Stimulated activated CD4-positive, alpha-beta T cell treated with anti-CD3 and anti-CD28 coated beads, TNF-alpha, amount 100 ng/mL, for 1 hour (primary cell): ENCODE measurements at places on chromosomes 13 and 19.

DNA sequence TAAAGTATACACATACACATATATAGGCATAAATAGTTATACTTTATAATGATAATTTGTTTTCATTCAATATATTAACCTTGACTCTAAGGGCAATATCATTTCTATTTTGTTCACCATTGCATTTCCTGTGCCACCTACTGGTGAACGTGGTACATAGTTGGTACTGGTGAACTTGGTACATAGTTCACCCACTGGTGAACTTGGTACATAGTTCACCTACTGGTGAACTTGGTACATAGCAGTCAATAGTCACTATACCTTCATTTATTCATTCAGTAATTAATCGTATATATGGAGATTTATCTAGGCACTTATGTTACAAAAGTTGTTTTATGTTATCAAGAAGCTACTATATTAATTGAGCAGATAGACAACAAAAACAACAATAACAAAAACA is 172.6 kb upstream of the ATXN8OS start:
- DNase-seq, result no peak

- DNase-seq, result peak; percentile 14
Measured at GRCh38 chr13:74575729-74576125, 441.5 kb upstream of the KLF12 start.

- DNase-seq, result no peak
Measured at GRCh38 chr19:16197188-16197621, 506 bp upstream of the AP1M1 start.

DNA sequence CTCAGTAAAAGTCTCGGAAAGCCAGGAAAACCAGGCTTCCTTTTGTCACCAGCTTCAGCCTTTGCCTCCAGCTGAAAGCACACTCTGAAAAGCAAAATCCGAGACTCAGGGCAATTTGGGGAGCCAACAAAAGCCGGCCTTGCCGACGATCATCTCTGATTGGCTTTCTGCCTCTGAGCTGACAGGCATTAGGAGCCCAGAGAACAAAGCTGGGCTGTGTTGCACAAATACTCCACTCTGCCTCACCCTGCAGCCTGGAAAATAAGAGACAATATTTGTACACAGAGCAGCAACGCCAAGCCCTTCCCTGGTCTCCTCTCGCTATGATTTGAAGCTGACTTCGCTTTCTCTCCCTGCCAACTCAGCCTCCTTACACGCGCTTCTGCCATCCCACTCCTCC is 46.9 kb downstream of the CACNA1A start:
- DNase-seq, result no peak

DNA sequence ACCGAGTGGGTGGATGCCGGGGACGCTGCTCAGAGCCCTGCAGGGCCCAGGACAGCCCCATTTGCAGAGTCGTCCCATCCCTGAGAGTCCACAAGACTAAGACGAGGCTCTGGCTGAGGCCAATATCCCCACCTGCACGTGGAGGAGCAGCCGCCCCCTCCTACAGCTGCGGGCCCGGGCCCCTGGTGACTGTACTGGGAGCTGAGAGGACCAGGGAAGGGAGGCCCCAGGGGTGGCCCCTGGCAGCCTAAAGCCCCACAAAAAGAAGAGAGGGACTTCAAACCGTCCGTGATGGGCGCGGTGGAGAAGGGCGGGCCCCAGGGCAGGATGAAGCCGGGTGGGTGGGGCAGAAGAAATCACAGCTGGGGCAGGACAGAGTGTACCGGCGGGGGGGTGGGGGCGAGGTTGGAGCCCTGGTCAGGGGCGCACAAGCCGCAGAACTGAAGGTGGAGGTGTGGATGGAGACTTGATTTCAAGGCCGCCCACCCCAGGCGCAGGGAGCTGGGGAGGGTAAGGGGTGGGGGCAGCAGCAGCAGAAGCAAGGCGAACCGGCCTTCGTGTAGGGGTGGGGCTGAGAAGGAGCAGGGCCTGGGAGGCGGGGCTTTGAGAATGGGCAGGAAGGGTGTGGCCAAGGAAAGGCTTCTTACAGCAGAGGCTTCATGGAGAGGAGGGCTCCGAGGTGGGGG is 12.9 kb downstream of the CFD start:
- DNase-seq, result peak; percentile 63

DNA sequence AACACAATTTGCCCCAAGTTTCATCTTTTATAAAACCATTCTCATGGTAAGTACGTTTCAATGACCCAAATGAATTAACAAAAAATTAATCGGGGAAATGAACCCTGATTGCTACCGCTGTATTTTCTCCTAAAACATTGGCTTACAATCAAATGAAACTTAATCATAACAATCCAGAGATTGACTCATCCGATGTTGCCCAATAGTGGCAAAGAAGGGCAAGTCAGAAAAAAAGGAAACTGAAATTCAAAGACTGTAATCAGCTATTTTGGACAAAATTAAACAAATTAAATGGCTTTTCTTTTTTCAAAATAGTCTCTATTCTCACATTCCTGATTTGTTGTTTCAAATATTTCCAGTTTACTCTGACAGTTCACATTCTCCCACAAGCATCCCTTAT is 3.9 kb upstream of the ACOD1 start:
- no peak for DNase-seq

DNA sequence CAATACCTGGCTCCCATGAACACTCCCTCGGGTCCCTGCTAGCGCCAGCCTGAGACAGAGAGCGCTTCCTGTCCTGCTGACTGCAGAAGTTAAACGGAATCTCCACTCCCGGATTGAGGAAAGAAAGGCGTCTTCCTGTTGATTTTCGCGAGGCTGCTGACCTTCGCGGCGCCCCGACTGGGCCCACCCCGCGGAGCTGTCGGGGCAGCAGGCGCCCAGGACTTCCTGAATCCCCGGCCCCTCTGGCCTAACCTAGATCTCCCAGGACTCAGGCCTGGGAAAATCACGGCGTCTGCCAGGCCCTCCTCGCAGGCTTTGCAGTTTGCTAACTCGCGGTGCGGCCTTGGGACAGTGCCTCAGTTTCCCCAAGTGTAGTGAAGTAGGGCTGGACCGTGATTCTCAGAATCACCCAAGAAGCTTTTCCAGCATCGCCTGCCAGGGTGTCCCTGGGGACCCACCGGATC is 108.8 kb downstream of the KCTD15 start:
- no peak for DNase-seq

DNA sequence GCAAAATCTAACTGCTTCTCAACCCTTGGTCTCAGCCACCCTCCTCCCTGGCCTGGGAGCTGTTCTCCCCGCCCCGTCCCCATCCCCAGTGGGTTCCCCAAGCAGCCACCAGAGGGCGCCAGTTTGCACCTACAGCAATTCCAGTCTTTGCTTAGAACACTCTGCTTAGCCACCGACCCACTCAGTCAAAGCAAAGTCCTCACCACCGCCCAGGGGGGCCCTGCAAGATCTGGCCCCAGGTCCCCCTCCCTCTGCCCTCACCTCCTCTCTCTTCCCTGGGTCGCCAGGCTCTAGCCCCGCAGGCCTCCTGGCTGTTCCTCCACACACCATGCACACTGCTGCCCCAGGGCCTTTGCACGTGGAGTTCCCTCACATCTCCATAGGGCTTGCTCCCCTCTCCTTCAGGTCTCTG is 12.4 kb downstream of the TMEM143 start:
- DNase-seq, result peak; percentile 42

DNA sequence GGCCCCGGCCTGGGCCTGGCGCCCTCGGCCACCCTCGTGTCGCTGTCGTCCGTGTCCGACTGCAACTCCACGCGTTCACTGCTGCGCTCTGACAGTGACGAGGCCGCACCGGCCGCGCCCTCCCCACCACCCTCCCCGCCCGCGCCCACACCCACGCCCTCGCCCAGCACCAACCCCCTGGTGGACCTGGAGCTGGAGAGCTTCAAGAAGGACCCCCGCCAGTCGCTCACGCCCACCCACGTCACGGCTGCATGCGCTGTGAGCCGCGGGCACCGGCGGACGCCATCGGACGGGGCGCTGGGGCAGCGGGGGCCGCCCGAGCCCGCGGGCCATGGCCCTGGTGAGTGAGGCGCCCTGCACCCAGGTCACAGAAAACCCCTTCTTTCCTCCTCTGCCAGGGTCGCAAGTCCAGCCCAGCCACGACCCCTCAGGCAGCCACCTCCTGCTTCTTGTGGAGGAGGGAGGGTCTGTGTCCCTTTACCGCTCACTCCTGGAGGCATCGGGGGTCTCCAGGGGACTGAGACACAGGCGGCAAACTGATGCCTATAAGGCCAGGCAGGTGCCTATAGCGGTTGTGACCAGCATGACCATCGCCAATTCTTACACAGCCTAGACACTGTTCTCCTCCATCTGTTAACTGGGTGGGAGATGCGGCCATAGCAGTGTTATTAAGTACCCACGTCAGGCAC is 4.2 kb downstream of the TTC9B start:
- DNase-seq, result no peak

- DNase-seq, result no peak
Measured at GRCh38 chr19:46192992-46193650, 36.4 kb upstream of the IGFL1 start.

DNA sequence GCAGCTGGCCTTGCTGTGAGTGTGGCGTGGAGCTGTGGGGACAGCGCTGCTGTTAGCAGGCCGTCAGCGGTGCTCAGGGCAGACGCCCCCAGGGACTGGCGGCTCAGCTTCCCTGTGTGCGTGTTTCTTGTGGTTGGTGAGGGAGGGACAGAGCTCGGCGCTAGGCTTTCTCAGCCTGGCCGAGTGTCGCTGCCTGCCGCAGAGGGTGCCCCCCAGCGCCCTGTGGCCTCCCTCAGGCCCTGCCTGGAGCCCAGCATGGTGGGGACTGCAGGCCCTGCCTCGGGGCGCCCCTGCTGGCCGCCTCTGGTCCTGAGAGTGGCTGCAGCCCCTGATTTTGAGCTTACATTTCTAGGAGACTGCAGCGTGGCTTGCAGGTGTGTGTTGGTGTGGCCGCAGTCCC is 35.5 kb downstream of the DOT1L start:
- no peak for DNase-seq

DNA sequence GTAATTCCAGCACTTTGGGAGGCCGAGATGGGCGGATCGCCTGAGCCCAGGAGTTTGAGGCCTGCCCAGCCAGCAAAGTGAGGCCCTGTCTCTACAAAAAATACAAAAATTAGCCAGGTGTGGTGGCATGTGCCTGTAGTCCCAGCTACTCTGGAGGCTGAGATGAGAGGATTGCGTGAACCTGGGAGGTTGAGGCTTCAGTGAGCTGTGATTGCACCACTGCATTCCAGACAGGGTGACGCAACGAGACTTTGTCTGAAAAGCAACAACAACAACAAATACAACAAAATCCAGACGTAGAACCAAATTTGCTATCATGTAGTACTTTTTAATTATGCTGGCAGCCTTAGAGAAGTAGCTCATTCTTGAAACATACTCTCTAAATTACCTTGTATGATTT is 277.1 kb downstream of the KLF5 start:
- DNase-seq, result no peak

DNA sequence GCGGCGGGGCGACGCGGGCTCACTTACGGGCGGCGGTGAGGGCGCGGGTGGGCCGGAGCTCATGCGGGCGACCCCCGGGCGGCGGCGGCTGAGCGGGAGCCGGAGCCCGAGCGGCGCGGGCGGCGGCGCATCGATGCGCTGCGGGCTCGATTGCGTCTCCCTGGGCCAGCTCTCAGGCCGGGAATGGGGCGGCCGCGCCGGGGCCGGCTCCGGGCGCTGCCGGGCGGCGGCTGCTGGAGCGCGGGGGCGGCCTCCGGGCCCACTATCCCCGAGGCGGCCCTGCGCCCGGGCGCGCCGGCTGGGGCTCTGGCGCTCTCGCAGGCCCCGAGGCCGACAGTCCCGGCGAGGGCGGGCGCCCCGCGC is 1.4 kb upstream of the TSHZ3 start:
- no peak for DNase-seq

DNA sequence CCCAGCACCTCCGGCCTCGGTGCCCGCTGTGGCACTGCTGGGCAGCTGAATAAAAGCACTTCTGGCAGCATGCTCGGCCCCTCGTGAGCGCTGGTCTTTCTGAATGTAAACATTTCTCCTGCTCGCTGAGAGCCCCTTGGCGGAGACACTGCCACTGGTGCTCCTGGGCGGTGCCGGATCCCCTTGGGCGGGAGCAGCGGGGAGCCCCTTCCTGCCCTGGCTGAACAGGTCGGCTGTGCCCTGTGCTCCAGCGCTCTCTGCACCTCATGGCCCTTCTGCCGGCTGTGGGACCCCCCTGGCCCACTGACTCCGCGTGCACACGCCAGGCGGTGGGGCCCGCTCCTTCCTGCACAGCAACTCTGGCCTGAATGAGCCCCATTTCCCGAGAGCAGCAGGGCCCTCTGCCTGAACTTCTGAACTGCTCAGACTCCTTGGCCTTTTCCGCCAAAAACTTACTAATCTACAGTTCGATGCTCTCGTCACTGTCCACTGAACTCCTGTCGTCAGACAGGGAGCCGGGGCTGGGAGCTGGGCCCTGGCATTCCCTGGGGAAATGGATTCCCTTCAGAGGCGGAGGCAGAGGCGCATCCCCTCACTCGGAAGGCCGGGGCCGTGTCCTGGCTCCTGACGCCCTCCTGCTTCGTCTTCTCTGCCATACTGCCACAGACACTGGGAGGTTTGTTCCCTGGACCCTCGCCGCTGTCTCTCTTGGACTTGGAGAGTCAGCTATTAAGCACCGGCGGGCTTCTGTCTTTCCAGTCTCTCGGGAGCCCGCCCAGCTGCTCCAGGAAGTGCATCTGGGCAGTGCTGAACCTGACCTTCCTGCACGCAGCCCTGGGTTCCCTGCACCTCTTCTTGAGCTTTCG is 14.2 kb downstream of the RB1 start:
- DNase-seq, result no peak

- DNase-seq, result no peak
Measured at GRCh38 chr13:77353995-77354394, 27.1 kb upstream of the MYCBP2 start.

GRCh38 chr19:42455621-42456081 is 12.9 kb upstream of the CXCL17 start:
- DNase-seq, result no peak

DNA sequence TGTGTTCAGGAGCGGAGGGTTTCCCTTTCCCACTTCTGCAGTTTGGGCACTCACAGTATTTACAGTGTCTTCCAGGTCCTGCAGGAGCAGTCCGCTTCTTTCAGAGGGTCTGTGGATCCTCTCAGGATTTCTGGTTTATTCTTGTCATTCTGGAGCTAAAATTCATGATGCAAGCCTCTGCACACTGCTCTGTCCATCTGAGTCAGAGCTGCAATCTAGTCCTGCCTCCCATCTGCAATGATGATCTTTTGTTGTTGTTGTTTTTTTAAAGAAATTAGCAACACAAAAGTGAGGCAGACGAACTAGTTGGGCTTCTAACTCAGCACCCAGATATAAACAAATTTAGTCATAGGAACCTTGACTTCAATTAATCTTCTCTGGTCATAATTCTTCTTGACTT is 86.5 kb downstream of the DLEU7 start:
- no peak for DNase-seq

DNA sequence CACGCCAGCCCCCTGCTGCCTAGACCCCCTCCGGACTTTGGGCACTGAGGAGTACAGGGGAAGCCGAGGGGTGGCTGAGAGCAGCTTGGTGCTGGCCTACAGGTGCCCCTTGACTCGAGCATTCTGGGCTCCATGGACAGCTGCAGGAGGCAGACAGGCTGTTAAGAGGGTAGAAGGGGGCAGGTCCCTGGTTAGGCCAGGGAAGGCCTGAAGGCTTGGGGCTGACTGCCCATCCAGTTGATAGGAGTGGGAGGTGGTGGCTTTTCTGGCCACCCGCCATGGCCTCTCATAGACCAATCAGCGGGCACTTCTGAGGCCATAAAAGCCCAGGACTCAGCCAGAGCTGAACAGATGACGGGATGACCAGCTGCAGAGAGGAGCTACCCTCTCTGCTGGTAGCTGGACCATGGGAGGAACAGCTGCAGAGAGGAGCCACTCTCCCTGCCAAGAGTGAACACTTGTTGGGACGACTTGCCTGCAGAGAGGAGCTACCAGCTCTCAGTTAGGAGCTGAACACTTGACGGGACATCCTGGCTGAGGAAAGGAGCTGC is 10.7 kb upstream of the SUPT20H start:
- no peak for DNase-seq
